ENCODE measurements at places on chromosomes 4 and X. TPM values are rescaled to one million over a fixed set of nuclear protein-coding genes. Genes with fewer than 3 reads are reported as not detected.

The CABS1 gene
- polyA plus RNA-seq = not detected

The AR gene
- polyA plus RNA-seq = 5.5 TPM

The DDIT4L gene
- 1.7 TPM for polyA plus RNA-seq

The DCHS2 gene
- 1.2 TPM for polyA plus RNA-seq

DNA sequence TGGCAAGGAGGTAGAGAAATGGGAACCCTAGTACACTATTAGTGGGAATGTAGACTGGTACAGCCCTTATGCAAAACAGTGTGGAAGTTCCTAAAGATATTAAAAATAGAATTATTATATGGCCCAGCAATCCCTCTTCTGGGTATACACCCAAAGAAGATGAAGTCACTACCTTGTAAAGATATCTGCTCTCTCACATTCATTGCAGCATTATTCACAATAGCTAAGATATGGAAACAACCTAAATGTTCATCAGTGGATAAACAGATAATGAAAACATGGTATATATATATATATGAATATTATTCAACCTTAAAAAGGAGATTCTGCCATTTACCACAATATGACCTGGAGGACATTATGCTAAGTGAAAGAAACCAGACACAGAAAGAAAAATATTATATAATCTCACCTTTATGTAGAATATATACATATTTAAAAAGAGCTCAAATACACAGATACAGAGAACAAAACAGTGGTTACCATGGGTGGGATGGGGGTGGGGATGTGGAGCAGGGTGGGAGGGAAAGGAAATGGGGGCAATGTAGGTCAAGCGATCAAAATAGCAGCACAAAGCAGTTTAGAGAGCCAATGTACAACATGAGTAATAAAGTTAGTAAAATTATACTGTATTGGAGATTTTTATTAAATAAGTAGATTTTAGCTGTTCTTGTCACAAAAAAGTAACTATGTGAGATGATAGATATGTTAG lies 138.6 kb downstream of the SPRY1 start:
- DNase-seq = no peak

DNA sequence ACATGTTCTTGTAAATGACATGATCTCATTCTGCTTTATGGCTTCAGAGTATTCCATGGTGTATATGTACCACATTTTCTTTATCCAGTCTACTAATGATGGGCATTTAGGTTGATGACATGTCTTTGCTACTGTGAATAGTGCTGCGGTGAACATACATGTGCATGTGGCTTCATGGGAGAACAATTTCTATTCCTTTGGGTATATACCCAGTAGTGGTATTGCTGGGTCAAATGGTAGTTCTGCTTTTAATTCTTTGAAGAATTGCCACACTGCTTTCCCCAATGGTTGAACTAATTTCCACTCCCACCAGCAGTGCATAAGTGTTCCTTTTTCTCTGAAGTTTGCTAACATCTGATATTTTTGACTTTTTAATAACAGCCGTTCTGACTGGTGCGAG lies 1080.3 kb downstream of the CCSER1 start:
- no peak for DNase-seq

- DNase-seq = no peak
Observed at GRCh38 chr4:54197926-54198325, 31.2 kb upstream of the PDGFRA start.

GRCh38 chr4:21790438-21791029 lies 158.0 kb downstream of the KCNIP4 start:
- no peak for DNase-seq

DNA sequence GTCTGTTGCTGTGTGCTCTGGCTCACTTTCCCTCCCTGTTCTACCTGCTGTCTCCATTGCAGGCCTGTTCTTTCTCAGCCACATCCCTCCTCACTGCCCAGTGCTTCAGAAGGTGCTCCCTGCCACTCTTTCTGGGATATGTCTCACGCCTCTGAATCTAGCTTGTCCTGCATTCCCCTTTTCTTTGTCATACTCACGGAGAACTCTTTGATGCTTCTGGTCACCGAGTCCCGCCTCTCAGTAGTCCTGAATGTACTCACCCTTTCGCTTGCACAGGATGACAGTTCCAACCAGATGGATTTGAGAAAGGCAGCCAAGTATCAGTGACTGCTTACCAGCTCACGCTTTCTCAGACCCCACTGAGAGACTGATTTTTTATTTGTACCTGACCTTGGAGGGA lies 65.2 kb upstream of the TLR2 start:
- DNase-seq = no peak

GRCh38 chrX:129792586-129793291 lies 13.0 kb downstream of the SASH3 start:
- DNase-seq = no peak

DNA sequence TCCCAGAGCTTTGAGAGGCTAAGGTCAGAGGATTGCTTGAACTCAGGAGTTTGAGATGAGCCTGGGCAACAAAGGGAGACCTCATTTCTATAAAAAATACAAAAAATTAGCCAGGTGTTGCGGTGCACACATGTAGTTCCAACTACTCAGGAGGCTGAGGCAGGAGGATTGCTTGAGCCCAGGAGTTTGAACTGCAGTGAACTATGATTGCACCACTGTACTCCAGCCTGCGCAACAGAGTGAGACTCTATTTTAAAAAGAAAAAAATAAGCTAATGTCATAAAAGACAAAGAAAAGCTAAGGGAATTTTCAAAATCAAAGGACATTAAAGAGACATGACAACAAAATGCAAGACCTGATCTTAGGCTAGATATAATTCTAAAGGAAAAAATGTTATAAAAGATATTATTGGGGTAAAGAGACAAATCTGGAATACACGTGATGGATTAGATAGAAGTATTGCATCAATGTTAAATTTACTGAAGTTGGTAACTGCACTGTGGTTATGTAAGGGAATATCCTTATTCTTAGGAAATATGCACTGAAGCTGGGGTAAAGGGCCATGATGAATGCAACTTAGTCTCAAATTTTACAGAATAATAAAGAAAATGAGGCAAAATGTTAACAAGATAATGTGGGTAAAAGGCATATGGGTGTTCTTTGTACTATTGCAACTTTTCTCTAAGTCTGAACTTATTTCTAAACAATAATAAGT lies 75.2 kb downstream of the SPRY1 start:
- no peak for DNase-seq

DNA sequence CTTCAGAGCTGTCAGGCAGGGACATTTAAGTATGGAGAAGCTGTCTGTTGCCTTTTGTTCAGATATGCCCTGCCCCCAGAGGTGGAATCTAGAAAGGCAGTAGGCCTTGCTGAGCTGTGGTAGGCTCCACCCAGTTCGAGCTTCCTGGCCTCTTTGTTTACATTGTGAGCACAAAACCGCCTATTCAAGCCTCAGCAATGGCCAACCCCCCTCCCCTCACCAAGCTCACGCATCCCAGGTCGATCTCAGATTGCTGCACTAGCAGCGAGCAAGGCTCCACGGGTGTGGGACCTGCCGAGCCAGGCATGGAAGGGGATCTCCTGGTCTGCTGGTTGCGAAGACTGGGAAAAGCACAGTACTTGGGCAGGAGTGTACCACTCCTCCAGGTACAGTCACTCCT lies 59.3 kb downstream of the ZNF674 start:
- no peak for DNase-seq

DNA sequence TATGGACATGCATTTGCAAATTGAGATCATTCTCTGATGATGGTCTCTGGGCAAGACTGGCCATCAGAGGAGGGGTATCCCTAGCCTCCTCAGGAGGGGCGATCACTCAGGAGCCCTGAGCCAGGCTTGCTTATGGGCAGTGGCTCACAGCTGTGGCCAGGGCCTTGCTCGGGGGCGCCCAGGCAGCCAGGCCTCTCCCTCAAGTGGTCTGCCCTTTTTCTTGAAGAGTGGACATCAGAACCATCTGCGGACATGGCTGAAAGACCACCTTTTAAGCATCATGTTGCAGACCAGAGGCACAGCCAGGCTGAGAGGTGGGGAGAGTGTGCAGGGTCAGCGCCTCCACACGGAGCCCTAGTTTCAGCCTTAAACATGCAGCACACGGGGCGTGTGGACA lies 106.7 kb upstream of the PSAPL1 start:
- DNase-seq = no peak

- DNase-seq = no peak
Observed at GRCh38 chrX:42803320-42803719, 25.4 kb upstream of the PPP1R2C start.

- no peak for DNase-seq
Observed at GRCh38 chr4:64360664-64361398, 48.4 kb downstream of the TECRL start.

Measured in right lung (tissue), 10 donors.